ENCODE measurements at places on chromosomes 6 and 20.

DNA sequence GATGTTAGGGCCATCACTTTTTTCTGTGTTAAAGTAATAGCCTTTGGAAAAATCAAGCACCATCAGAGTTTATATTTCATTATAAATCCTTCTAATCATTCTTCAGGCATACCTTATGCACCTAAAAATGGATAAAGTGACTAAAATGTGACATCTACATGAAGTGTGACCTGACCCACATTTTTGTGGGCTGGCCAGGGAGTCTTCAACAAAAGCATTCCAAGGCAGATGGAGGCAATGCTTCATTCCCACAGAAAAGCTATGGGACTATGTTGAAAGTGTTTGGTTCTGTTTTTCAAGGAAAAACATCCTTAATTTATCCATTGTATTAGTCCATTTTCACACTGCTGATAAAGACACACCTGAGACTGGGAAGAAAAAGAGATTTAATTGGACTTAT lies 58.8 kb upstream of the LTV1 start:
- DNase-seq: no peak

- no peak for DNase-seq
These were observed 20.8 kb upstream of the BMP5 start for GRCh38 chr6:55895972-55896730.

GRCh38 chr6:120320481-120321162 lies 971.1 kb upstream of the MAN1A1 start:
- DNase-seq: no peak

DNA sequence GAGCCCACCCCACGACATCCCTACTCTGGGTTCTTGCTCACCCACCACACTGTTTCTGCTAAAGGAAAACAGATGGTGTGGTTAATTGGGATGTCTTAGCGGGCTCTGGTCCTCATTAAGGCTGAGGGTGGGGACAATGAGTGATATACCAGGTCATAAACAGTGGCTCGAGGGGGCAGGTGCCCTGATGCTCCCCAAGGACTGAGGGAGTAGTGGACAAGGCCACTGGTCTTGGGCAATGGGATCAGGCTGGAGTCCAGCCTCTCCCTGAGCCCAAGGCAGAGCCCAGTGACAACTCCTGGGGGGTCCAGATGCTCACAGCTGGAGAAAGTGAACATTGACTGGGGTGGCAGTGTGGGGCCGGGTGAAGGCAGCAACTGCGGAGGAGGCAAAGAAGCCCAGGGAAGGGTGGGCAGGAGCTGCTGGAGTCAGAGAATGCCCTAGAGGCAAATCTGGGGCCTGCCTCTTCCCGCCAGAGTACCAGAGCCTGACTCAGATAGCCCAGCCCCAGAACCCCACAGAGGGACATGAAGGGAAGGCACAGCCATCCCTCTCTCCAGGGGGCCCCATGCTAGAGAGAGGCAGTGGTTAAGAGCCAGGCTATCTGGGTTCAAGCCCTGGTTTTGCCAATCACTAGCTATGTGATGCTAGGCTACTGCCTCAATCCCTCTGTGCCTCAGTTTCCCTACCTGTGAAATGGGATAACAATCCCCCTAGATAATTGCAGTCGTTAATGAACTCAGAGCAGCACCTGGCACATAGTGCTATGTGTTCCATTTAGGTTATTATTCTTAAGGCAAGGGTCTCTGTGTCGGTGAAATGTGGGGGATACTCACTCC lies 72.3 kb downstream of the MRPL14 start:
- DNase-seq: no peak

DNA sequence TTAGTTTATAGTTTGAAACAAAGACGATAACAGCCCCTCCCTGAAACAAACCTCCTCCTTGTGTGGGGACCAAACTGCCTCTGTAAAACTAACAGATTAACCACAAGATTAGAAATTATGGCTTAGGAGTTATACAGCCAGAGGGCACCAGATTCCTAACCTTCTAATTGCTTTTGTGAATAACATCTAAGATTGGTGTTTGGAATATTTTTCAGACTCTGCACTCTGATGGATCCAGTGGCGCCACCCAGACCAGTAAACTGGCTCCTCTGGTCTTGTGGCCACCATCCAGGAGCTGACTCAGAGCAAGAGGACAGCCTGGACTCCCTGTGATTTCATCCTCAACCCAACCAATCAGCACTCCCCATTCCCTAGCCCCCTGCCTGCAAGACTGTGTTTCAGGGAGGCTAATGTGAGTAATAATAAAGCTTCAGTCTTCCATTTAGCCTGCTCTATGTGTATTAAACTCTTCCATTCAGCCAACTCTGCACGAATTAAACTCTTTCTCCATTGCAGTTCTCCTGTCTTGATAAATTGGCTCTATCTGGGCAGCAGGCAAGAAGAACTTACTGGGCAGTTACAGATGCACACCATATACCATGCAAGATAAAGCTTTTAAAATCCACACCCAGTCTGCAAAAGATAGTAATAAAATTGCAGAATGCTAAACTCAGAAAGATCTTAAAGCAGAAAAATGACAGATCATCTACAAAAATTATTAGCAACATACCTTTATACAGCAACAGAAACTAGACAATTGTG lies 58.5 kb upstream of the SLC22A16 start:
- DNase-seq: no peak

- DNase-seq: no peak
These were observed 9.2 kb downstream of the HSPA1B start for GRCh38 chr6:31836474-31837368.

DNA sequence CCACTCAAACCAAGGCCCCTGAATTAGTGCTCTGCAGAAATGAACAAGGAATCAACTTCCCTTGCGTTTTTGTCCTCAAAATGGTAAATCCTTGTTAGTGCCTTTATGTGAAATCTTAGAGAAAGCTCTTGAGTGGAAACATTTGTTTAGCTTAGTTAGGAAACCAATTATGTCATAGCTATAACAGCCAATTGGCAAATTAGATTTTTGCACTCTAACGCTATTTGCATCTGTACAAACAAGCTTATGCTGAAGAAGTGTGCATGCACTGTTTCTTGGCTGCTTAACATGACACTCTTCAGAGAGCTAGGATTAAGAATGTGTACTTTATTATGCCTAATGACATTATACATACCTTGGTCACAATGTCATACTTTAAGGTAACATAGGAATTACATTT lies 622.6 kb upstream of the SLC35B3 start:
- no peak for DNase-seq

DNA sequence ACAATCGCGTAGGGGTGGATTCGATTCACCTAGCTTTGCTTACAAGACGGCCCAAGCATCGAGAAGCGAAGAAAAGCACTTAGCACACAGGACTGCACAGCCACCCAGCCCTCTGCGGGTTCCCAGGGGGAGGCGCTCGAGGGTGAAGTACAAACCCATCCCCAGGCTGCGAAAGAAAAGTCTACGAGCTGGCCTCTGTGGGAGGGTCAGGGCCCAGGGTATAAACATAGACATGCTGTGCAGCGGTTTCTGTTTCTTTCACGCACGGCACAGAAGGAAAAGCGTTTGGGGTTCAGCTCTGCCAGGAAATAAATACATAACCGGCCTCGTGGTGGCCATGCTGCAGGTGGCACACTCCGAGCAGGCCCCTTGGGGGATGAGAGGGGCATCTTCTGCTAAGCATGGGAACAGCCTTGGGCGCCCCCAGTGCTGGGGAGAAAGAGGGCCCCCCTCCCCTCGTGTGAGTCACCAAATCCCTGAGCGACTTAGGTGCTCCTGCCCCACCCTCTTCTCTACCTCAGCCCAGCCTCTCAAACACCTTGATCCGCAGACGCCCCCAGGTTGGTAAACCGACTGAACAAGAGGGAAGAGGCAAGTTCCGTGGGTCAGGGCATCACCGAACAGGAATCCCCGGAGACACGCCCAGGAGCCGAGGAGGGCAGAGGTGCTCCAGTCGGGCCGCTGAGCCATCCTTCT lies 91.6 kb upstream of the RIPOR2 start:
- peak; percentile 73 for DNase-seq

DNA sequence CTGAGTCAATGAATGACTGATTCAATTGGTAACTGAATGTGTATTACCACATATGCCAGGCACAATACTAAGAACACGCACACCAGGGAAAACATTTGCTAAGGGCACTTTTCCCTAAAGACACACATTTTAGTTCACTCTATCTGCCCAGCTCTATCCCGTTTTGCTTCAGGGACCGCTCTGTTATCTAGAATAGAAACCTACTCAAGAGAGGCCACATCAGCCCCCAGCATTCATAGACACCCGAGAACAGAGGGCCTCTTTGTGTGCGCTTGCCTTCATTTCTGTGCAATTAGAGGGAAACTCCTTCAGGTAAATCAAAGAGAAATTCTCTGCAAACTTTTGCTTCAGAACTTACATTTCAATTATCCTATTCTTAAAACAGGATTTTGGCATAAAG lies 50.3 kb downstream of the DZANK1 start:
- DNase-seq: no peak

GRCh38 chr6:111031151-111031550 lies 49.3 kb downstream of the RPF2 start:
- DNase-seq: no peak

- DNase-seq: no peak
These were observed 10.1 kb upstream of the GMEB2 start for GRCh38 chr20:63636752-63637628.

DNA sequence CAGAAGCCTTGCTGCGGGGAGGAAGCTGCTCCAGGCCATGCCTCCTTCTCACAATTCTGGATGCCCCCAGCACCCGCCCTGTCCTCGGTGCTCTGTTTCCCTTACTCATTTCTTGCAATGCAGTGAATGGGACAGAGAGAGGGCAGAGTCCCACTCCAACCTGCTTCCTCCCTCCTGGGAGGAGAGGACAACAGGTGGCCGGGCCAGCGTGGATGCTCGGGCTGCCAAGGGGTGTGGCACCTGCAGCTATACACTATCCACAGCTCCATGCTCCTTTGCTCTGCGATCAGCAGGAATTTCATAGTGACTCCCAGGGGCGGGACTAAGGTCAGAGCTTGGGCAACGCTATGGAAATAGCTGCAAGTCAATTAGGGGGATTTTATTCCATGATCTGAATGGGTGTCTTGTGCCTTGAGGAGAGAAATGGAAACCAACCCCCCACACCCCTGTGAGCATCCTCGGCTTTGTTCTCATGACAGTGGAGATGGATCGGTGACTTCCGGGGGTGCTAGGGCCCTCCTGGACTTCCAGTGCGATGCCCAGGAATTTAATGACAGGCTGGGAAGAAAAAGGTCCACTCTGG lies 192.5 kb downstream of the MYLK4 start:
- DNase-seq: no peak

GRCh38 chr6:99022039-99022609 lies 74.4 kb upstream of the FBXL4 start:
- no peak for DNase-seq

DNA sequence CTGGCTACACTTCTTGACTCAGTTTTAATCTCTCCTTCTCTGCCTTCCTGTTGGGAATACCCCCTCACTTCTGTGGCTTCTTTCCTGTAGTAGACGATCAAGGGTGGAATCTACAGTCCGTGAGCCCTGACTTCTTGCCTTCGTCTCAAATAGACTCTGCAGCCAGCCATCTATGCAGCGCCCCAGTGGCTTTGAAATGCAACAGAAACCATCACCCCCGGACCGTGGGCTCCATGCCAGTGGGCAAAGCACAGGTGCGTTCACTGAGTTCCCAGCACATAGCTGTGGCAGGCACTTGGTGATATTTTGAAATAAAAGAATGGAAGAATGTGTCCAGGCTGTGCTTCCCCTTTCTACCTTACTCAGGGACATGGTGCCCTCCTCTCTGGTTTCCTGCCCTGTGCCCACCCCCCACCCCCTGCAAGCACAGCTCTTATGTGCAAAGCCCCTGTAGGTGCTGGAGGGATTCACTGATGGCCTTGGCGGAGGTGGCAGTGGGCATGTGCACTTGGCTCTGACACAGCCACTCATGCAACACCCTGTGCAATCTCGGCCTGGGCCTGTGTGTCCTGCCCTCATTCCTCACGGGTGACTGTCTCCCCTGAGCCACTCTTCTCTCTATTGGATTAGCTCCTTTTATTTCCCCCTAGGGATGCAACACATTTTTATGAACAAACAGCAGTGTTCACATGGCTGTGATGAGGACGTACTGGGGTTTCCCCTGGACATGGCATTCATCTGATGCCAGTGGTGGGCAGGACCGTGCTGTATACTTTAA lies 5.5 kb upstream of the CDSN start:
- no peak for DNase-seq
